ENCODE measurements at places on chromosomes 3 and 15. TPM values are rescaled to one million over a fixed set of nuclear protein-coding genes. Genes with fewer than 3 reads are reported as not detected.

- no peak for DNase-seq
These were observed 6.2 kb downstream of the STIMATE start for GRCh38 chr3:52891164-52891563.

GRCh38 chr3:153631102-153631501 is 469.1 kb downstream of the RAP2B start:
- no peak for DNase-seq

DNA sequence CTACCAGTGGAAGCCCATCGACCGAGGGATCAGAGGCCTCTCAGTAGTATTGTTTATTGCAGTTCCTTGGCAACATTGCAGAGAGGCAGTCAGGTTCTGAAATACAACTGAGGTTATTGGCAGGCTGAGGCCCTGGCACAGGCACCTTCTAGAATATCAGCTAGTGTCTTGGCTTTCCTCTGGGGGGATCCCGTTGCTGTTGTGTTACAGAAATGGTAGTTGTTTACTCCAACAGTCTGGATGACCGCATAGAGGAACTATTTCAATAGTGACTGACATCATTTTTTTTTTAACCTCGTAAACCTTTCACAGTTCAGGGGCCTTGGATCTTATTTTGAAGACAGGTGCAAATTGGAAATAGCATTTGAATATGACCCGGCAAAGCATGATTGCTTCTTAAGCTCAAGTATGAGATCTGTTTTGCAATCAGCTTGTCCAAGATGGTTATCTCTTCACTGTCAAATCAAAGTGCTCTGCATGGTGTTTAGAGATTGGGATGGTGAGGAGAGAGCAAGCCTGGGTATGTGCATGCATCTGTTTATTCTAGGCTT is 63.9 kb downstream of the PGPEP1L start:
- DNase-seq, result no peak

Gene CYP1A2
- total RNA-seq, result not detected

DNA sequence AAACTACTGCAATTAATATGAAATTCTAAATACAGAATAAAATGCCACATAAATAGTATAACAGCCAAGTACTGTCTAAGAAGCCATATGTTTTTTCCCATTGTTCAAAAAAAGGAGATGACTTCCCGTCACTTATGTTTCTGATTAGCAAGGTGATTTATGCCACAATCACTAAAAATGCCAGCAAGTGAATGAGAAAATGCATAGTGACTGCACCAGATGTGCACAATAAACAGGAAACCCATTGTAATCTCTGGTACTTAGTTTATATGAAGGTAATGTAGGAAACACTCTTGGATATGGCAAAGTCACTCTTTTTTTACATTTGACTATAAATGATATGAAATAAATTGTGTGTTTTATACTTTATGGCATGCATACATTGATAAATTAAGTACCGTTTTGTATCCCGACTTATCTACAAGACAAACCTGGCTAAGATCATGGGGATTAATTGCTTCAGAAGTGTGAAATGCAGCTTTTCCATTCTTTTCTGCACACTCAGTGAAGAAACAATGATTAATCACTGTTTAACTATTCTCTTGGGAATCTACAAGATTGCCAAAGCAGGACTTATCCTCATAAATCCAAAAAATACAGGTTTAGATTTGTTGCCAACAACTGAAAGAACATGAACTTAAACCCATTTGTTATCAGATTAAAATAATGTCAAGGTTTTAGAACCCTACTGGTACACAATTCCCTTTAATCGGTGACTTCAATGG is 164.5 kb downstream of the TBC1D5 start:
- DNase-seq, result no peak

- no peak for DNase-seq
These were observed 445.9 kb downstream of the MCTP2 start for GRCh38 chr15:94677202-94677790.

- DNase-seq, result no peak
These were observed 172.6 kb upstream of the PPP2R3A start for GRCh38 chr3:135792858-135793475.

GRCh38 chr3:18308096-18308650 is 117.0 kb downstream of the SATB1 start:
- no peak for DNase-seq

DNA sequence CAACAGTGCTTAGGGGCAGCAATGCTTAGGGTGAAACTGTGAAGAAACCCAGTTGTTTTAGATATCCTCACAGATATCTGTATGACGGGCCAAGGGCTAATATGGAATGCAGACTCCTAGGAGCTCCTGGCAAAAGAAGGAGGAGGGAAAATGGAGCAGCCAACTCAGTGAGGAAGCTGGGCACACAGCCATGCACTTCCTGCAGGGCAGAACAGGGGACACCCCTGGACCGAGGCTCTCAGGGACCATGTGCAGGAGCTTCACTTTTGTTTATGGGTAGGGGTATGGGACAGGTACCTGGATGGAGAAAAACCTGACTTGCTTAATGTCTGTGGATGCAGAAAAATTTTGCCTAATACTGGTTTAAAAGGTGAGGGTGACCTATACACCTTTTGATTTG is 20.2 kb downstream of the NIPA1 start:
- DNase-seq, result no peak

DNA sequence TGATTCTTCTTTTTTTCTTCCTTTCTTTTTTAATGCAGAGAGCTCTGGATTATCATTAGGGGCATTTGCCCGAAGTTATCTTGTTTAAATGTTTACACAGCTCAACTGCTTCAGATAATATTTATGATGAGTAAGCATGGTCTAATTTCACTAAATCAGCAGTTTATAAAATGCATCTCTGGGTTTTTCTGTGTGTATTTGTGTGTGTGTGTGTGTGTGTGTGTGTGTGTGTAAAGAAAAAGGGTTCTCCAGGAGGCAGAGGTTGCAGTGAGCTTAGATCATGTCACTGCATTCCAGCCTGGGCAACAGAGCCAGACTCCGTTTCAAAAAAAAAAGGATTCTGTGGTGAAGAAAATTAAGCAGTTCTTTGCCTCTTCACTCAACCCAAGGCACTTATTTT is 25.9 kb upstream of the TNFSF10 start:
- no peak for DNase-seq

Gene HAUS2
- 23.5 TPM for total RNA-seq

Gene GNB5
- 11.7 TPM for total RNA-seq

DNA sequence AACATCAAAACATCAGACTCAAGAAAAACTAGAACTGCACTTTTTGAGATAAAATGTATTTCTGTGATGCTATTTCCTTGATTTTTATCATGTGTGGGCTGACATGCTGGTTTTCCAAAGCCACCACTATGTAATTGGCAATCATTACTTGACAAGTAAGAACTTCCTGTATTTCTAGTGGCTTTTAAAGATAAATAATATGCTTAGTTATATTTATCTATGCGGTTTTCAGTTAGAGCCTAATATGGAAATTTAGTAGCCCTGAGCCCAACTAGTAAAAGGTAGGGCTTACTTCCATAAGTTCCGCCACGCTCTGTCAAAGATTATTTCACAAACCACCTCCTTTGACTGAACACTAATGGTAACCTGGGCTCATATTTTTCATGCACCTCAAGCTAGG is 91.6 kb downstream of the PPARG start:
- DNase-seq, result no peak

GRCh38 chr3:186339180-186339918 is 22.7 kb downstream of the DGKG start:
- no peak for DNase-seq

GRCh38 chr3:9881441-9881840 is 1.4 kb upstream of the CIDEC start:
- no peak for DNase-seq

Gene PAQR5
- 0.15 TPM for total RNA-seq

Gene GALNT15
- 0.08 TPM for total RNA-seq

DNA sequence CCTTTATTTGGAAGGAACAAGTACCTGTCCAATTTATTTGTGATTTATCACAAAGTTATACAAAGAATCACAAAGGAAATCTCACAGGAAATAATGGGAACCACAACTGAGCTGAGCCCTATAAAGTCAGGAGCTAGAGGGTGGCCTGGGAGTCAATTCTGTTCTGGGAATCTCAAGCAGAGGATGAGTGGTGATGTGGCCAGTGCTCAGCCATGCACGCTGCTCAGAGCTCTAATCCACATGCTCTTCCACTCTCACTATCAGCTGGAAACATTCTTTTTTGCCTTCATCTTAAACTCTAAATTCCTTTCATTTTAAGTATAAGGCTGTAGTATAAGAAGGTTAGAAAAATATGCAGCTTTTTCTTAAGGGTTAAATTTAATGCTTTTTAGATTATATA is 36.6 kb downstream of the UACA start:
- DNase-seq, result no peak

Gene SAMD7
- total RNA-seq, result not detected

Gene ZNF80
- not detected for total RNA-seq

DNA sequence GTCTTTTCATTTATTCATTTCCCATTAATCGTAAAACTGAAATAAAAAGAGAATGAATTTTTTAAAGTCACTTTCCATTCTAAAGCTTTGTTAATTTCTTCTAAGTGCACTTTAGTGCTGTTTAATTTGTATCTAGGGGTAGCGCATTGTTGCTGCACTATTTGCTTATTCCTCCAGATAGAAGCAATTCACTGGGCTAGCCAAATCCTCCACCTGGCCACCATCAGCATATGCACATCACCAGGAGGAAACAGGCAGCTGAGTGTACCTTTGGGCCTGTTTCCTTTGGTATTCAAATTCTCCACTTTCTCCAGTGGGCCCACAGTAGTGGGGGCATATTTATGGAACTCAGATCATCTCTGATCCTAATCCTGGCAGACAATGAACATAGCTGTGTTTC is 29.8 kb upstream of the CPB1 start:
- DNase-seq, result no peak

Gene GPR27
- 0.80 TPM for total RNA-seq

Gene CHRFAM7A
- total RNA-seq, result 1.9 TPM

GRCh38 chr15:69434238-69434637 is 18.4 kb upstream of the RPLP1 start:
- DNase-seq, result no peak

DNA sequence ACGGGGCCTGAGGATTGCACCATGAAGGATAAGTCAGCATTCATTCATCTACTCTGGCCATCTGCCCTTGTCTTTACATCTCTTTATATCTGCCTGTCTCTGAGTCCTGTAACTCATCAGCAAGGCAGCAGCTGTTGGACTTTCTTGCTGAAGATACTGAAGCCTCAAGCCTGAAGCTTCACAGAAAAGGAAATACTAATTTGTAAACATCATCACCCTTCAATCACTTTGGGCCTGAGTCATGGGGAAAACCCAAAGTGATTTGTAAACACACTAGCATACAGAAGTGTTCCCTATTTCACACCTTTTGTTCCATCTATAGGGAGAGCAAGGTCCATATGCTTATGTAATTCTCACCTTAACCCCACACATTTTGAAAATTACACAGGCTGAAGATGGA is 928.2 kb downstream of the EPHA3 start:
- DNase-seq, result no peak

GRCh38 chr15:62847900-62848489 is 194.6 kb upstream of the TPM1 start:
- DNase-seq, result peak; percentile 51

Gene EPB42
- total RNA-seq, result not detected

DNA sequence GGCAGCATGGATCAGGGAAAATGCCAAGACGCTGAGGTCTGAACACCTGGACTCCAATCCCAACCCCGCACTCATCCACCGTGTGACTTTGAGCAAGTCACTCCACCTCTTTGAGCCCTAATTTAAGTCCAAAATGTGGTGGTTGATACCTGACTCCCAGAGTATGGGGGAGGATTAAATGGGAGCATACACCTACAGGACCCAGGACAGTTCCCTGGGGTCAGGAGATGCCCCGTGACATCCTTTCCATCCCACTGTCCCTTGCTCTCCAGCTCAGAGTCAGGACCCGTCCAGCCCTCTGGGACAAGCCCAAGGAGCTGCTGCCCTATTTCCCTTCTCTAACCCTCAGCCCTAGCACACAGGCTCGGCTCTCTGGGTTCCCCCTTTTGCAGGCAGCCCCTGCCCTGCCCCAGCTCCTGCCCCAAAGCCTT is 276.4 kb downstream of the XXYLT1 start:
- DNase-seq, result no peak

DNA sequence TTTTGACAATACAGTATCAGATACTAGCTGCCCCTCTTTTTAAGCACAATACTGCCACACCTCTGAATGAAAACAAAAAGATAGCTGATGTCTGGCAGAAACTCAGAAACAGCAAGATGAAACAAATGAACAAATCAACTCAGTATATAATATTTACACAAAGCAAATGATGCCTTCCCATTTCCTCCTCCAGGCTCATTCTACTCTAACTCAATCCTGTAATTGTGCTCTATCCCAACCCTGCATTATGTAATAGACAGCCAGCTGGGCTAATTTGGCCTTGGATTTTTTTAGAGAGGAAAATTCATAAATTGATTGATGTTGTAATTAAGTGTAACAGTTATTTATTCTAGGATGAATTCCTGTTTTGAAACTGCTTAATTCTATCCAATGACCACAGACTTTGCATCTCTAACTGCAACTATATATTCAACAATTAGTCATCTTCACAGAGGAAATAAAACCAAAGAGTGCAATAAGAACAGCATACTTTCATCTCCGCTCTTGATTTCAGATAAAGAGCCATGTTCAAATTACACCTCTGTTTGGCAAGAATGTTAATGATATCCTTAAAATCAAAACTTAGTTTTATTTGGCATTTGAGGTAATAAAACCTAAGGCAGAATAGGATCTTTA is 6.1 kb downstream of the ATG3 start:
- DNase-seq, result no peak

- DNase-seq, result no peak
These were observed 72.7 kb downstream of the MB21D2 start for GRCh38 chr3:192844836-192845525.

DNA sequence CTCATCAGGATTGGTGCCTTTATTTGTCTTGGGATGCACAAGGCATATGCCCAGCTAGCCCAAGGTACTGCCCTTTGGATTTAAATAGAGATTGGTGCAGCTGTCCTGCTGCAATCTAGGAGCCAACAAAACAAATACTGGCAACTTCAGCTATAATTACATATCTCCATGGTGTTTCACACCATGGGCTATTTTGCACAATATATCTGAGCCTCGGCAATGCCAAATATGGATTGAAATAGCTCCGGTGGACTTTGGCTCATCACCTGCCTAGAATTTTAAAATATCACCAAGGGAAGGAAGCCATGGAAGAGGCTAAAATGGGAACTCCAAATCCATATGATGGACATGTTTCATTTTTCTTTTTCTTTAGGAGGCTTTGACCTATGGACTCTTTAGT is 367.8 kb upstream of the UMPS start:
- DNase-seq, result no peak

- no peak for DNase-seq
These were observed 9.9 kb downstream of the THSD4 start for GRCh38 chr15:71124937-71125790.

Gene CCR9
- not detected for total RNA-seq

GRCh38 chr3:65483480-65483879 is 555.2 kb downstream of the MAGI1 start:
- DNase-seq, result peak; percentile 8

Data from endothelial cell (in vitro differentiated cells).